ENCODE measurements at places on chromosomes 12 and 14.
A peak's percentile ranks its signal among the peaks of the same experiment; 100 is the strongest.

DNA sequence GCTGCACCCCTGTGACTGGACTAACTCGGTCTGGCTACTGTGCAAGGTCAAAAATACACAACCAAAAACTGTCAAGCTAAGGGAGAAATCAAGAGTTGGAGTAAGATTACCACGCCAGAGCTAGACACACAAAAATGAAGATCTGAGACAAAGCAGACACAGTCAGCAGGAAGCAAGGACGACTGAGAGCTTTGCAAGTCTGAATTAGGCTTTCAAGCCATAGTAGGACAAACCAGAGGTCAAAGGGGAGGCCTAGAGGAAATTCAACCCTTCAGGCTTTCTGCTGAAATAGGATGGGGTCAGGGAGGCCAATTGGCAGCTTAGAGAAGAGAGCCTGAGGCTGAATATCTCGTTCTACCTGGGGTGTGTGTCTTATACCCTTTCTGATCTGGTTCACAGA, 117.3 kb downstream of the LLPH start:
- DNase-seq, result no peak

DNA sequence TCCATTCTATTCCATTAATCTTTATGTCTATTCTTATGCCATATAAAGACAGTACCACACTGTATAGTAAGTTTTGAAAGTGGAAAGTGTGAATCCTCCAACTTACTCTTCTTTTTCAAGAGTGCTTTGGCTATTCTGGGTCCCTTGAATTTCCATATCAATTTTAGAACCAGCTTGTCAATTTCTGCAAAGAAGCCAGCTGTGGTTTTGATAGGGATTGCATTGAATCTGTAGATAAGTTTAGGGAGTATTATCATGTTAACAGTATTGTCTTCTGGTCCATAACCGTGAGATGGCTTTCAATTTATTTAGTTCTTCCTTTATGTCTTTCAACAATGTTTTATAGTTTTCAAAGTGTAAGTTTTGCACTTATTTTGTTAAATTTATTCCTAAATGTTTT, 34.2 kb upstream of the GCH1 start:
- no peak for DNase-seq

DNA sequence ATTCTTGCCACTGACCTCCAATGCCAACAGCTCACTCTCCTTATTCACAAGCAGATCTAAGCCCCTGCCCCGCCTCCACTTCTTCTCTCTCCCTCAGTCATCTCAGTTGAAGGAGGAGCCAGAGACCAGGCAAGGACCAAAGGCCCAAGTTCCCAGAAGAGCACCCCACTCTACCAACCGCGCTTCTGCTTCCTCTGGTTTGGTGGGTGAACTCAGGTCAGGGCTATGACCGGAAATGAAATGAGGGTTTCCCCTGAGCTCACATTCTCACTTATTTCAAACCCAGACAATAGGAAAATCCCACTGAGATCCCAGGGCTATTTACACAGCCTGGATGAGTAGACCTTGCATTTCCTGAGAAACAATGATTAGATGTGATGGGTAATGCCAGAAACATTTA, 9.9 kb downstream of the DPF3 start:
- peak; percentile 16 for DNase-seq

GRCh38 chr12:7431993-7432685, 11.8 kb downstream of the CD163L1 start:
- DNase-seq, result no peak

DNA sequence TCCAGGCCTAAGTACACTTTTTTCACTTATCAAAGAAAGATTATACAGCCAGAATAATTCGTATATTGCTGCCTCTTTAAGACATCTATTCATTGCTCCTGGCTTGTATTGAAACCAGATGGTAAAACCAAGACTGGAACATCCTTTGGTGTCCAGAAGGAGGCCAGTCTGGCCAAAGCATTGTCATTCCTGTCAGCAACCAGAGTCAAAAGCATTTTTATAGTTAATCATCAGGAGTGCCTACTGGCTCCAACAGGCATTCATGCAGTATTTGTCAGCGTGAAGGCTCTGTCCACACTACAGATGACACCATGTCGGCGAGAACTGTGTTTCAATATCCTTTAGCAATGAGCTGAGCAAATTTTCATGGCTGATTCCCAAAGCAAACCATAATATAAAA, 118.0 kb upstream of the G2E3 start:
- no peak for DNase-seq

DNA sequence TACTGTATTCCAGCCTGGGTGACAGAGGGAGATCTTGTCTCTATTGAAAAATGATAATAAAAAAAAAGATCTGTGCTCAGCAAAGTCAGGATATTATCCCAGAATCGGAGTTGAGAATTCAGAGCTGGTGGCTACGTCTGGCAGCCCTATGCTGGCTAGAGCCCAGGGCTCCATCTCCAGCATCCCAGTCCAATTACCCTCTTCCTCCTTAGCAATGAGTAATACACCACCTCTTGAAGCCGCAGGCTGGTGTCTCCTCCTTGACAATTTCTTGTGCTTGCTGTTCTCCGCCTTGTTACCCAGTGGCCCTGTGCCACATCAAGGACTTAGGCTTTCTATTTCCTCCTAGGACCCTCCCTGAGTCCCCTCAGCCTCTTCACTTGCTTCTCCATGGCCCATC, 38.4 kb upstream of the DDX11 start:
- no peak for DNase-seq

- DNase-seq, result no peak
Observed at GRCh38 chr12:103936679-103937078, 6.5 kb downstream of the HSP90B1 start.

DNA sequence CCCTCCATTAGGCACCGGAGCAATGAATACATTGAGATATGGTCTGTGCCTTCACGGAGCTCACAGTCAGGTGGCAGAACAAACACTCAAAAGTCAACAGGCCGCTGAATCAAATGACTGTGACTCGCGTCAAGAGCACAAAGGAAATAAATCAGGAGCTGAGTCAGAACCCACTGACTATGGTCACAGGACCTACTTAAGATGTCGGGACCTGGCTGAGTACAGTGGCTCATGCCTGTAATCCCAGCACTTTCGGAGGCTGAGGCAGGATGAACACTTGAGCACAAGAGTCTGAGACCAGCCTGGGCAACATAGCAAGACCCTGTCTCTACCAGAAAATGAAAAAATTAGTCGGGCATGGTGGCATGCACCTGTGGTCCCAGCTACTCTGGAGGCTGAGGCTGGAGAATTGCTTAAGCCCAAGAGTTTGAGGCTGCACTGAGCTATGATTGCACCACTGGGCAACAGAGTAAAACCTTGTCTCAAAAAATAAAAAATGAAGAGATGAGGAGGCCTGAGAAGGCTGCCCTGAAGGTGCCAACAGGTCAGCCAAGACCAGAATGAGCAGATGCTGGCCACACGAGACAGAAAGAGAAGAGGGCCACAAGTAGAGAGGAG, 19.9 kb downstream of the TMEM233 start:
- DNase-seq, result no peak

GRCh38 chr12:13200841-13201240, 4.3 kb downstream of the EMP1 start:
- no peak for DNase-seq

DNA sequence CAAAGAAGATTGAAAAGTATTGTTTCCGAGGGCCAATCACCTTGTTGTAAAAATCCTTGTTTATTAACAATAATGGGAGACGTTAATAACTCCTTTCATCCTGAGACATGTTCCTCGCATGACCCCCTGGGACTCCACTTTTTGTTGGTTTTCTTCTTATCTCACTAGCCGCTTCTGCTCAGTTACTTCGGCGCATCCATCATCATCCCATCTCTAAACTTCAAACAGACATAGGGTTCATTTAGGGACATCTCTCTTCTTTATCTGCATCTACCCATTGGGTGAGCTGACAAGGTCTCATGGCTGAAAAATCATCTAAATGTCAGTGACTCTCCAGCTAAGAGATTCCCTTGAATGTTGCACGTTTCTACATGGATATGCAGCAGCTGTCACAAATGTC, 252.2 kb downstream of the ANO2 start:
- no peak for DNase-seq

- DNase-seq, result no peak
Observed at GRCh38 chr14:59543873-59544272, 32.7 kb downstream of the CCDC175 start.

DNA sequence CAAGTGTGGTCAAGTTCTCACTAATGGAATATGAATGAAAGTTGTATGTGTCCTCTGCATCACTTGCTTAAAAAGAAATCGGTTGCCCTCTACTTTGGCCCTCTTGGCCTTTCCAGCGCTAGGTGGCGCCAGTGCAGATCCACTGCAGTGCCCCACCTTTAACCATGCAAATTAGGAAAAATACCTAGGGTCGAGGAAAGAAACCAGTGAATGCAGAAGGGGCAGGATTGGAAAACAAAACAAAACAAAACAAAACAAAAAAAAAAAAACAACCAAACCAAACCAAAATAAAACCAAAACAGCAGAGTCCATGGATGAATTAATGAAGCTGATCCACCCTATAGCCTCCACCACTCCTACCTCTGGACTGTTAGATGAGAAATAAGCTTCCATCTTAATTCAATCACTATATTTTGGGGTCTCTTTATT, 12.9 kb upstream of the NEMF start:
- peak; percentile 47 for DNase-seq

- no peak for DNase-seq
Observed at GRCh38 chr12:90791445-90791844, 163.5 kb downstream of the CCER1 start.

- no peak for DNase-seq
Observed at GRCh38 chr12:66697404-66697803, 18.5 kb upstream of the GRIP1 start.

DNA sequence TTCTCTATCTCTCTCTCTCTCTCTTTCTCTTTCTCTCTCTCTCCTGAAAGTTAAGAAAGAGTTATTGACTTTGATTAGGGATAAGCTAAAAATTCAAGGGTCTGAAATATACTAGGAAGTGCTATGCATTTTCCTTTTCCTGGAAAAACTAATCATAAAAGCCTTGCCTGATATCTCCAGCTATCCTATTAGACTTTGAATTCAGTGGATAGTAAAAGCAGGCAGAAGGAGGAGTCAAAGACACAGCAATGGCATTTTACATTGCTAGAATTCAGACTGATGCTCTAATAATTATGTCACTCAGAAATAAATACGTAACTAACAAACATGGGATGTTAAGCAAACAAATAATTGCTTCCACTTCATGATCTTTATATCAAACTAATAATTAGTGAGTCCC, 272.0 kb downstream of the SSPN start:
- DNase-seq, result no peak

DNA sequence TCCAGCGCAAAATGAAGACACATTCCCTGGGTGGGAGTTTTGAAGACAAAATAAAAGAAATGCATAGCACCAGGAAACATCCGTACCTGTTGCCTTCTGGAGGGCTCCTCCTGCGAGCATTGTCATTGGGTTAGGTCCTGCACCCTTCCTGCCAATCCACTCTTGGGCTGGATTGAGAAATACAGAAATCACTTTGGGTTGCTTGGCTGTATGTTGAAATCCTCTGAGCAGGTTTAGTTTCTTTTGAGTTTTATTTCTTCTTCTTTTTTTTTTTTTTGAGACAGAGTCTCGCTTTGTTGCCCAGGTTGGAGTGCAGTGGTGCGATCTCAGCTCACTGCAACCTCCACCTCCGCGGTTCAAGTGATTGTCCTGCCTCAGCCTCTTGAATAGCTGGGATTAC, 67.6 kb downstream of the ARF6 start:
- DNase-seq, result no peak

- no peak for DNase-seq
Observed at GRCh38 chr12:69211160-69211559, 28.2 kb upstream of the CPSF6 start.

GRCh38 chr12:83763425-83763824, 1076.7 kb downstream of the TMTC2 start:
- DNase-seq, result no peak

- DNase-seq, result no peak
Observed at GRCh38 chr12:64943686-64944085, 119.2 kb downstream of the TBC1D30 start.

DNA sequence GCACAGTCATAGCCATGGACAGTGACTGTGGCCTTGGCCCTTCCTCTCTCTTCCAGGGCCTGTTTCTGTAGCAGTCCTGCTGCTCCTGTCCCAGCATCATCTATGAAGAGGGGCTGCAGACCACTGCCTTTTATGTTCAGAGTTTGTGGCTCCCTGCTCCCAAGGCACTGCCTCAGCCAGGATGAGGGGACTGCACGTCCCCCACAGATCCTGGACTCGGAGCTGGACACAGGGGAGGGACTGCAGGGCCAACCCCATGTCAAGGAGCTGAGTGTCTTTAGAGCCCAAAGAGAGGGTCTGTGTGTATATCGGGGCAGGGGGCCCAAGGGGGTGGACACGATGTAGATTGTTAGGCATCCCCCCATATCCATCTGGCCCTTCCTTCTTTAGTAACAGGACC, 60.6 kb upstream of the DIO3 start:
- no peak for DNase-seq

DNA sequence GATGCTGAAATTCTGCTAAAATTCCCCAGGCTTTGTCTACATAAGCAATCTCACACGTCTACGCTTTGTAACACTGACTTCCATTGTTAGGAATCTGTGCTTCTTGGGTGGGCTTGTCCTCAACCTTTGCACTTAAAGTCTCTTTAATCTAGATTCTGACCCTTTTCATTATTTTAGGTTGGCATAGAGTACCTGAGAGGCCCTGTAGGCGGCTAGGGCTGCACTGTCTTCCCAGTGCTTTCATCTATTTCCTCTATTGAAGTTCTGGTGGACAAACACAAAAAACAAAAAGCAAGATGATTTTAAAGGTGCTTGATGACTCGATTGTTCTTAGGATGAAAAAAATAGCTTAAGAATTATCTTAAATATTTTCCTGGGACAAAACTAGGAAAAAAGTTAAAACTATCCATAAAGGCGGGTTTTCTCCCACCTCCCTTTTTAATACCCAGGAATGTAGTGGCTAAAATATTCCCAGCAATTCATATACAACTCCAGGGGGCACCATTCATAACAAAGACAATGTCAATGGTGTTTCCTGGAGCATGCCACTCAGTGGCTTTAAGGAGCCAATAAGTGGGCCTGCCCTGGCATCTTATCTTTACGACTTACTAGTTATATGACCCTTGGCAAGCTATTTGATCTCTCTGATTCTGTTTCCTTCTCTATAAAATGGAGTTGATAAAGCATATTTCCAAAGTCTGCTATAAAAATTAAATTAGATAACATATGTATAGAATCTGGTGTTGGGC, 197.5 kb downstream of the STXBP6 start:
- no peak for DNase-seq
